ENCODE measurements at places on chromosomes 4 and X. TPM values are rescaled to one million over a fixed set of nuclear protein-coding genes. Genes with fewer than 3 reads are reported as not detected.

The GPR173 gene
- not detected for total RNA-seq

The SSX3 gene
- total RNA-seq, result not detected

The HS3ST1 gene
- total RNA-seq, result 0.06 TPM

The RAB39B gene
- total RNA-seq, result 16.6 TPM

DNA sequence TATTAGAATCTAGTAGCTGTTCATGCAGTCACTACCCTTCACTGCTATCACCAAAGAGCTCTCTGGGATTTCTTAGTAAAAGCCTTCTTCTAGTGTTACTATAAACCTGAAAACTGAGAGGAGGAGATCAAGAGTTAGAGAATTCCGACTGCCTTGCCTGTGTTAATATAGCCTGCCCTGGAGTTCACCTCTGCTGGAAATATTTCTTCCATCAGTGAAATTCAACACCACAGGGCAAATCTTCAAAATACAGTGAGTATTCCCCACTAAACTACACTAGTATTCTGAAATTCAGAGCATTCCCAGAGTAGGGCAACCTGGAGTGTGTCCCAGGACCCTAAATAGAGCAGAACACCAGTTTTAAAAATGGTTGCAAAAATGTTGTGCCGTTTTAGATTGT lies 301.1 kb downstream of the ARHGAP24 start:
- H3K27me3 ChIP-seq, result no peaks in the 10 kb centered on the region
- DNase-seq, result no peak
- H3K4me3 ChIP-seq, result no peak overlapping the region

- H3K4me3 ChIP-seq, result no peak overlapping the region
- no peak for DNase-seq
- H3K27ac ChIP-seq, result no peak overlapping the region
- no peaks in the 10 kb centered on the region for H3K36me3 ChIP-seq
- no peaks in the 10 kb centered on the region for H3K4me1 ChIP-seq
- no peaks in the 10 kb centered on the region for H3K27me3 ChIP-seq
Measured at GRCh38 chr4:66604192-66604591, 933.9 kb upstream of the EPHA5 start.

DNA sequence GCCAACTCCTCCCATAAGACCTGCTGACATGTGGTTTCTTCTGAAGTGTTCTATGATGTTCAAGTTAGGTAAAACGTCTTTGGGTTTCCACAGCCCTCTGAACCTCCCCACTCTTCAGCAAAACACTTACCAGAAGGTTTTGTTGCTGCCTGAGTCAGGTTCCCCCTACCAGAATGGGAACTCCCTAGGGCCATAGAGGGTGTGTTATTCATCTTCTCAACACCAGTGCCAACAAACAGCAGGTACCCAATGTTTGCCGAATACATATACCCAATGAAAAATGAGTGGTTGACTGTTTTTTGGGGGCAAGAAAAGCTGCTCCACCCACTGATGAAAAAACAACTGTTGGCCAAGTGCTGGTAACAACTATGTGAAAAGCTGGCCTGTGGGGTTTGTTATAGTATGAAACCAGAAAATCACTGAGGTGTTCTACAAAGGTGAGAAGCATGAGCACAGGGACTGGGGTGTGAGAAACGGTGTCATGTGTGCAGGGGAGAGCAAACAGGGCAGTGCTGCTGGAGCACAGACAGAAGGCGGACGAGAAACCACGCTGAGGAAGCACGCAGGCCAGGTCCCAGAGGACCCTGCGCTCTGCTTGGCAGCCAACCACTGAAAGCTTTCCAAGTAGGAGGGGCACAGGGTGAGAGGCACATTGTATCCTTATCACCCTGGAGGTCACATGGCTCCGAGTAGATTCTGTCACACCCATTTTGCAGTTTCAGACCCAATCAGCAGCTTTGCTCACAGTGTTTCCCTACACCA lies 28.8 kb downstream of the ATP8A1 start:
- no peaks in the 10 kb centered on the region for H3K36me3 ChIP-seq
- peaks cover 30% of the 10 kb centered on the region for H3K4me1 ChIP-seq
- DNase-seq, result no peak
- no peaks in the 10 kb centered on the region for H3K27me3 ChIP-seq

- no peak overlapping the region for H3K27ac ChIP-seq
- peaks cover 50% of the 10 kb centered on the region for H3K4me1 ChIP-seq
- H3K4me3 ChIP-seq, result no peak overlapping the region
- no peaks in the 10 kb centered on the region for H3K36me3 ChIP-seq
- DNase-seq, result no peak
Measured at GRCh38 chr4:36321176-36321575, 39.8 kb downstream of the DTHD1 start.

GRCh38 chrX:20265726-20266681 lies 705 bp downstream of the RPS6KA3 start:
- H3K36me3 ChIP-seq, result no peaks in the 10 kb centered on the region
- peaks cover 31% of the 10 kb centered on the region for H3K4me1 ChIP-seq
- peak; percentile 50 for DNase-seq
- no peaks in the 10 kb centered on the region for H3K27me3 ChIP-seq
- H3K27ac ChIP-seq, result peak overlapping the region; percentile 87

The HPGD gene
- 4.7 TPM for total RNA-seq

DNA sequence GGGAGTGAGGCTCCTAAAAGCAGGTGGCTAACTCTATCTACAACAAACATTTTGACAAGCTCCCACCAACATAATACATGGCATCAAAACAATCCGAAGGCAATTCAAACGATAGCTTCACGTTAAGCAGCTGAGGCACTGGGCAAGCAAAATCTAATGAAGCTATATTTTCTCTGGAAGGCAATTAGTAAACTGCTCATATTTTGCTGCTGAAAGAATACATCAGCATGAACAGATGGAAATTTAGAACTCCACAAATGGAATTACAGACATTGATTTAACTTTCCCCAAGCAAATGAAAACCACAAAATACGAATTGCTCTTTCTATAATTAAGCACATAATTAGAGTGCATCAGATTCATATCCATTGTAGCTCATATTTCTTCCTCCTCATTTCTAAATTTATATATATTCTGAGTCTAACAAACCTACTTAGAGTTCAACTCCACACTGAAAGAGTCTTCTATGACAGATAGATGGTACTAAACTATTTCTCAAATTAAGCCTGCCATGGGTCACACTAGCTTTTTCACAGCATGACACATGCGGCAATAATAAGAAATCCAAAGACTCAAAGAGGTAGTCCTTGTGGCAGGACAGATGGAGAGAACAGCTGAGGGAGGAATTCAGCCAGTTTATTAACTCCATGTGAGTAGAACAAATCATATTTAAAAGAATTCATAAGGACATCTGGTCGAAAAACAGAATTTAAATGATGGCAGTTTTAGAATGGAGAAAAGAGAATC lies 305.4 kb downstream of the MAPK10 start:
- no peak for DNase-seq
- no peak overlapping the region for H3K27ac ChIP-seq
- no peaks in the 10 kb centered on the region for H3K36me3 ChIP-seq

DNA sequence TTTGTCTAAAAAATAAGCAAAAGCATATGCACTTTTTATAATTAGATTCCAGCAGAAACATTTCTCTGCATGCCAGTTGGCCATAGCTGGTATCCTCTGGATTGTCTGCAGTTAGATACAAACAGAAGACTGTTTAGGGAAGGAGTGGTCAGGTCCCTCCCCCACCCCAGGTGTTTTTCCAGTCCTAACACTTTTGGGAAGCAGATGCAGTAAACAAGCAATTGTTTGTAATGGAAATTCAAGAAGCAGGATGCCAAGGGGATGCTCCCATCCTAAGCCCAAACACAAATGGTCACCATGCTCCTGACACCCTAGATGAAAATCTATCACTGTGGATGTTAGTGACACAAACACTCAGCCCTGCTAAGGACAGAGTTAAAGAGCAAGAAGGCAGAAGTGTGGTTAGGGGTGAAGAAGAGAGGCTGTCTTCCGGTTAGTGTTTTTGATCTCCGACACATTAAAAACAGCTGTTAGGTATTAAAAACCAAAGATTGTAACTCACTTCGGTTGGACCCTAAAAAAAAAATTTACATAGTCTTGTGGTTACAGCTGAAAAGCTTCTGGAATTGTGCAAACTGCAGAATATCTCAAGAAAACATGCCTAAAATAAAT lies 7.9 kb downstream of the LEF1 start:
- H3K36me3 ChIP-seq, result peaks cover 3% of the 10 kb centered on the region
- peak overlapping the region; percentile 27 for H3K27ac ChIP-seq
- peak overlapping the region; percentile 81 for H3K4me3 ChIP-seq
- H3K27me3 ChIP-seq, result no peaks in the 10 kb centered on the region

The RAB33A gene
- 9.7 TPM for total RNA-seq

DNA sequence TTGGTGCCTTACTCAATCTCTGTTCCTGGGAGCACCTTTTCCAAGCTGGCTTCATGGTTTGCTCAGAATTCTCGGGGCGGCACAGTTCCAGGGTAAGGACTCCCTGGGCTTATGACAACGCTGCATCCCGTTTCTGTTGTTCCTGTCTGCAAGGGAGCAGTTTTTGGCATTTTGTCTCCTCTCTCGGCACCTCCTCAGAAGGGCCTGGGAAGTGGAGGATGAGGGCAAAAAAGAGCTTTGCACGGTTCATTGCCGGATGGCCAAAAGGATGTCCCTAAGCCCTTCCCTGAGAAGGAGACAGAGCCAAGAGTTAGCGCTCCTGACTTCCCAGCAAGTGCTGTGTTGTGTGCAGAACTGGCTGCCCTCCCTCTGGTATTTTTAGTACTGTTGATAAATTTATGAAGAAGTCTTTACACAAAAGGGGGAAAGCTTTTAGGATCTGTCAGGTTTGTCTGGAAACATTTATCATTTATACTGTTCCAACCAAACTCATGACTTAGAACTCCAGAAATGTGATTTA lies 13.4 kb downstream of the SRD5A3 start:
- no peak overlapping the region for H3K27ac ChIP-seq
- no peak for DNase-seq
- H3K36me3 ChIP-seq, result no peaks in the 10 kb centered on the region

DNA sequence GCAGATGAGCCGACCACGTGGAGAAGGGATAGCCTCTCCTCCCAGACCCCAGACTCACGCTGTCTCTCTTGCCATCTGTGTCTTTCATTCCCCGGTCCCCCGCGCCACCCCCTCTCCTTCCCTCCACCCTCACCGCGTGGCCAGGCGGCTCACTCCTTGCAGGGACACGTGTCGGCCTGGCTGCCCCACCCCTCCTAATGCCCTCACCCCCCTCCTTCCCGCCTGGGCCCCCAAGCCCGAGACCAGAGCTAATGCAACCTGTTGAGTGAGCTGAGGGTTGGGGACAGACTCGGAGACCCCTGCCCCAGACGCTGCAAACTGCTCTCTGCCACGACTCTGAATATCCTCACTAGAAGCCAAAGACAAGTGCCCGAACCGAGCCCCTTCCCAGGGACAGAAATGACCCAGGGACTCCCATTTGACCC lies 1.8 kb downstream of the SLC38A5 start:
- peak; percentile 3 for DNase-seq
- H3K4me1 ChIP-seq, result peaks cover 12% of the 10 kb centered on the region
- H3K27me3 ChIP-seq, result no peaks in the 10 kb centered on the region
- H3K4me3 ChIP-seq, result peak overlapping the region; percentile 58
- peak overlapping the region; percentile 72 for H3K27ac ChIP-seq

Measured in CD4-positive, alpha-beta memory T cell (primary cell).